Ascending aorta (tissue), 2 donors: ENCODE measurements at places on chromosomes 2 and 18. TPM values are rescaled to one million over a fixed set of nuclear protein-coding genes. Genes with fewer than 3 reads are reported as not detected.

GRCh38 chr18:46329736-46330246 lies 225.6 kb downstream of the HAUS1 start:
- peaks cover 5% of the 10 kb centered on the region for H3K4me1 ChIP-seq
- DNase-seq = no peak
- no peak overlapping the region for H3K27ac ChIP-seq
- no peak overlapping the region for H3K4me3 ChIP-seq
- H3K36me3 ChIP-seq = no peaks in the 10 kb centered on the region
- H3K27me3 ChIP-seq = no peaks in the 10 kb centered on the region

Gene IL36B
- total RNA-seq = not detected

- no peaks in the 10 kb centered on the region for H3K4me1 ChIP-seq
- H3K27me3 ChIP-seq = no peaks in the 10 kb centered on the region
- no peak for DNase-seq
- H3K27ac ChIP-seq = no peak overlapping the region
- no peak overlapping the region for H3K4me3 ChIP-seq
These were observed 69.5 kb downstream of the SESTD1 start for GRCh38 chr2:179195141-179195540.

GRCh38 chr2:54771166-54771885 lies 47.9 kb downstream of the EML6 start:
- DNase-seq = no peak
- H3K4me1 ChIP-seq = no peaks in the 10 kb centered on the region
- no peaks in the 10 kb centered on the region for H3K27me3 ChIP-seq
- H3K36me3 ChIP-seq = no peaks in the 10 kb centered on the region
- no peak overlapping the region for H3K4me3 ChIP-seq

- H3K27ac ChIP-seq = no peak overlapping the region
- H3K27me3 ChIP-seq = no peaks in the 10 kb centered on the region
- H3K4me1 ChIP-seq = peaks cover 28% of the 10 kb centered on the region
- H3K36me3 ChIP-seq = no peaks in the 10 kb centered on the region
- H3K4me3 ChIP-seq = no peak overlapping the region
These were observed 23.7 kb downstream of the TBC1D8 start for GRCh38 chr2:101127319-101128056.

GRCh38 chr18:26656431-26656943 lies 108.1 kb upstream of the KCTD1 start:
- peak overlapping the region; percentile 97 for H3K4me3 ChIP-seq
- H3K36me3 ChIP-seq = no peaks in the 10 kb centered on the region
- no peak for DNase-seq
- H3K4me1 ChIP-seq = peaks cover 14% of the 10 kb centered on the region
- H3K27me3 ChIP-seq = no peaks in the 10 kb centered on the region
- peak overlapping the region; percentile 80 for H3K27ac ChIP-seq

GRCh38 chr2:100640431-100641124 lies 77.8 kb downstream of the PDCL3 start:
- H3K27me3 ChIP-seq = no peaks in the 10 kb centered on the region
- DNase-seq = no peak
- H3K4me3 ChIP-seq = no peak overlapping the region
- no peaks in the 10 kb centered on the region for H3K36me3 ChIP-seq
- H3K4me1 ChIP-seq = no peaks in the 10 kb centered on the region
- H3K27ac ChIP-seq = no peak overlapping the region
